Activated T-helper 1 cell treated with anti-CD3 and anti-CD28 coated beads, Interleukin-12 subunit alpha, Interleukin-12 subunit beta, Interleukin-2, Interleukin-4 antibody, amounts not matched to agents 30 ng/mL and 10 ng/mL and 1 ng/mL, durations not matched to agents 14 hours and 24 hours and 36 hours (primary cell): ENCODE measurements at places on chromosomes 2 and 18. TPM values are rescaled to one million over a fixed set of nuclear protein-coding genes. Genes with fewer than 3 reads are reported as not detected.

Gene TANC1
- 0.37 and 0.47 TPM in 2 replicates for total RNA-seq

Gene EVX2
- not detected in 2 replicates for total RNA-seq

Gene PCARE
- not detected in 2 replicates for total RNA-seq

Gene UGT1A3
- total RNA-seq: not detected in 2 replicates

Gene G6PC2
- total RNA-seq: not detected in 2 replicates

Gene PLA2R1
- total RNA-seq: not detected in 2 replicates

DNA sequence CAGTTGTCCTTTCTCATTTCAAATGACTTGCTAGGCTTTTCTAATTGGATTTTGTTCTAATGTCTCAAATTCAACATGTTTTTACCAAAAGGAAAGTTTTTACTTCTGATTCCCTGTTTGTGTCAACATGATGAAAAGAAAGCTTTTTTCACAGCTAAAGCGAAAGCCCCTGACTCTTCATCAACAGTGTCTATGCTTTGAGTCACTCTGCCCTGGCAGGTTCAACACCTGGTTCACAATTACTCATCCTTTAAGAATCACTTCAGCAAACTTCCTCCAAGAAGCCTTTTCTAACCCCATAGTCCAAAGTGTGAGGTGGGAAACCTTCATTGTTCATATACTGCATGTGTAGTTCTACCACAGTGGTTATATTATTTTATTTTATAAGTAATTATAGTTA lies 7.6 kb upstream of the DSG2 start:
- H3K27me3 ChIP-seq: peaks cover 8% of the 10 kb centered on the region
- no peak for DNase-seq
- H3K27ac ChIP-seq: no peak overlapping the region
- no peaks in the 10 kb centered on the region for H3K4me1 ChIP-seq
- H3K4me3 ChIP-seq: no peak overlapping the region

DNA sequence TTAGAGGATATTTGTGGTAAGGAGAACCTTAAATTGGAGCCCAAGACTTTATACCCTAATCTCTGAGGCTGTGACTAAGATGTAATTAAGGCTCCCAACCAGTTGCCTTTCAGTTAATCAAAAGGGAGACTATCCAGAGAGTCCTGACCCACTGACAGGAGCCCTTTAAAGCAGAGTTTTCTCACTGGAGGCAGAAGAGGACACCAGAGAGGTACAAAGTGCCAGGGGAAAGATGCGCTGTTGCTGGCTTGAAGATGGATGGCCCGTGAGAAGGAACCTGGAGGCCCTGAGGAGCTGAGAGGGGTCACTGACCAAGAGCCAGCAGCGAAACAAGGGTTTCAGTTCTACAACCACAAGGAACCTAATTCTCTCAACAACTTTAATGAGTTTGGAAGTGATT lies 137.3 kb downstream of the TMEM131 start:
- no peaks in the 10 kb centered on the region for H3K4me1 ChIP-seq
- H3K27ac ChIP-seq: no peak overlapping the region
- no peak overlapping the region for H3K4me3 ChIP-seq
- no peaks in the 10 kb centered on the region for H3K27me3 ChIP-seq

GRCh38 chr2:238834982-238835381 lies 12.9 kb upstream of the TWIST2 start:
- no peak overlapping the region for H3K27ac ChIP-seq
- H3K36me3 ChIP-seq: no peaks in the 10 kb centered on the region
- no peaks in the 10 kb centered on the region for H3K4me1 ChIP-seq
- no peak for DNase-seq

- H3K27me3 ChIP-seq: peaks cover 2% of the 10 kb centered on the region
- no peak for DNase-seq
- H3K36me3 ChIP-seq: no peaks in the 10 kb centered on the region
- H3K4me3 ChIP-seq: no peak overlapping the region
Measured at GRCh38 chr2:33288011-33288410, 188.4 kb upstream of the RASGRP3 start.

DNA sequence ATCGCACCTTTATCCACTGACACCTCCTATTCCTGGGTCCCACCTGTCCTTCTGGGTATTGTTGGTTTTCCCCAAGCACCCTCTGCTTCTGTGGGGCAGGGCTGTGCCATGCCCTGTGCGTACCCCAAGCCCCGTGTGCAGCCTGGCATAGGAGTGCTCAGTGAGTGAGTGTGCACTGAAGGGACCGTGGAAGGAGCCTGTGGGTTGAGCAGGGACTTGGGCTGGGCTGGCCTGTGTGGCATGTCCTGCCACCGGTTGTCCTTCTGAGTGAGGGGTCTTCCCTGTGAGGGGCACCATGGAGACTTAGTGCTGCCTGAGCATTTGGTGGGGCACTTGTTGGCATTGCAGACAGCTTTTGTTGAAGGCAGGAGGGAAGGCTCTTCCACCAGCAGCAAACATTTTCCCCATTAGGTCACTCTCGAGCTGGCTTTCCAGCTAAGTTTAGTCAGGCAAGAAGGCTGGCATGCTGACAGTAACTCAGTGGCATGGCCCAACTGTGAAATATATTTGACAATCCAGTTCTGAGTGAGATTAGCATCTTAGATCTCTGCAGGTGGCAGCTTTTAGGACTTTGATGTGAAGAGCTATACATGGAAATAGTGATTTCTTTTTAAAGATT lies 64.7 kb downstream of the LPIN1 start:
- DNase-seq: no peak
- no peaks in the 10 kb centered on the region for H3K27me3 ChIP-seq
- H3K36me3 ChIP-seq: peaks cover 58% of the 10 kb centered on the region
- H3K4me3 ChIP-seq: no peak overlapping the region
- H3K27ac ChIP-seq: no peak overlapping the region

- no peak overlapping the region for H3K4me3 ChIP-seq
- no peak overlapping the region for H3K27ac ChIP-seq
- no peaks in the 10 kb centered on the region for H3K36me3 ChIP-seq
- H3K27me3 ChIP-seq: peaks cover 4% of the 10 kb centered on the region
- no peaks in the 10 kb centered on the region for H3K4me1 ChIP-seq
- DNase-seq: no peak
Measured at GRCh38 chr2:46852598-46852997, 63.0 kb downstream of the MCFD2 start.

- H3K36me3 ChIP-seq: peaks cover 2% of the 10 kb centered on the region
- H3K27me3 ChIP-seq: peaks cover 11% of the 10 kb centered on the region
- DNase-seq: no peak
- H3K4me3 ChIP-seq: no peak overlapping the region
- H3K4me1 ChIP-seq: no peaks in the 10 kb centered on the region
Measured at GRCh38 chr2:225074366-225074765, 32.1 kb upstream of the DOCK10 start.

GRCh38 chr2:174282441-174282840 lies 34.1 kb upstream of the OLA1 start:
- no peak overlapping the region for H3K27ac ChIP-seq
- H3K4me1 ChIP-seq: no peaks in the 10 kb centered on the region
- no peak for DNase-seq
- H3K4me3 ChIP-seq: no peak overlapping the region

DNA sequence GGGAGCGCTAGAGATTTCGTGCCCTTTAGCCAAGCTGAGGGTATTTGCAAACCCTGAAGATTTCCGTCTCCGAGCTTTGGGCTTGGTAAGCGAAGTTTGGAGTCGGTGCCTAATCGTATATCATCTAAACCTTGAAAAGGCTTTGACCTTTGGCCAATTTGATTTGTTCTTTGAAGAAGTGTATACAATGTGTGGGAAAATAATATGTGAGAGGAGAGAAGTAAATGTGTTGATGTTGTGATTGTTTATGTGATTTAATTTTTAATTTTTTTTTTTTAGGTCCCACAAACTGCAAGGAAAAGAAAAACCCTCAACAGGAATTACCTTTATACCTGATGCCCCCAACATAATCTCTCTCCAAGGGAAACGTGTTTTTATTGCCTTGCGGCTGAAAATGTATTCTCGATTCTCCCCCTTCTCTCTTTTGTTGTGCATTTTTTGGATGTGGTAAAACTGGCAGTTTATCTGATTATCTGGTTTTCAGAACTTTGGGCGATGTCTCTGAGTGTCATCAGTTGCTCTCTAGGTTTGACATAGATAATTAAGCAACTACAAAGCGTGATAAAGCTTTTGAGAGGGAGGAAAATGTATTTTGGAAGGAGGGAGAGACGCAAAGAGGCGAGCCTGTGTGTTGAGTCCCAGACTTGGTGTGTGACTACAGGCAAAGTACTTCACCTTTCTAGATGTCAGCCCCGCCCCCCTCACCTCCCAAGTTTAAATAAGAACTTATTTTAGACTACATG lies 912 bp upstream of the FBXO11 start:
- H3K27me3 ChIP-seq: no peaks in the 10 kb centered on the region
- H3K4me1 ChIP-seq: peaks cover 34% of the 10 kb centered on the region
- peaks cover 5% of the 10 kb centered on the region for H3K36me3 ChIP-seq
- no peak for DNase-seq

- DNase-seq: no peak
- H3K27ac ChIP-seq: no peak overlapping the region
- H3K27me3 ChIP-seq: no peaks in the 10 kb centered on the region
- no peaks in the 10 kb centered on the region for H3K36me3 ChIP-seq
Measured at GRCh38 chr18:1103537-1103936, 198.9 kb downstream of the ADCYAP1 start.

DNA sequence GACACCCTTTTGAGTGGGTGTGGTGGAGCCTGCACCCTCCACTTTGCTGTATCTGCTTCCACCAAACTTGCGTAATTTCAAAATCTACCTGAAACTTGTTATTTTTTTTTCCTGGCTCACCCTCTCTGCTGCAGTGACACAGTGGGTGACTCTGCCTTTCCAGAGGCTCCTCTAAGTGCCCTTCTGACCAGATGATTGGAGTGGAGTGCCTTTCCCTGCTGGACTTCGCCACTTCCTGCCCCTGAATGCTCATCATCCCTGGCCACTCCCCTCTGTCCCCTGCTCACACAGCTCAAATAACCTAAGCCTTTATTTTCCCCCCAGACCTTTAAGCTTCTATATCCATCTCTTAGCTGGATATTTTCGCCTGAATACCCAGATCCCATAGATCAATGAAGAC lies 777.5 kb upstream of the ID2 start:
- peaks cover 17% of the 10 kb centered on the region for H3K4me1 ChIP-seq
- no peak overlapping the region for H3K4me3 ChIP-seq
- H3K27me3 ChIP-seq: peaks cover 6% of the 10 kb centered on the region
- no peaks in the 10 kb centered on the region for H3K36me3 ChIP-seq
- no peak for DNase-seq
